A549 treated with RU486 at 1 μM for 4 hours (cell line): ENCODE measurements at places on chromosomes 12 and 14. TPM values are rescaled to one million over a fixed set of nuclear protein-coding genes. Genes with fewer than 3 reads are reported as not detected.

Gene PCNX1
- 14.6 to 26.7 TPM (median 16.2 TPM) in 5 replicates for total RNA-seq

Gene TMEM30B
- total RNA-seq = 0.10 to 0.33 TPM (median 0.22 TPM) in 5 replicates

Gene ADAMTS20
- not detected in 5 replicates for total RNA-seq

Gene RGS6
- total RNA-seq = not detected in 5 replicates

Gene POTEG
- total RNA-seq = not detected in 5 replicates

Gene WDR89
- 5.5 to 10.8 TPM (median 10.6 TPM) in 5 replicates for total RNA-seq

Gene NANOG
- total RNA-seq = not detected in 5 replicates

Gene TM7SF3
- 59.3 to 79.8 TPM (median 73.3 TPM) in 5 replicates for total RNA-seq

Gene KITLG
- 7.5 to 15.5 TPM (median 13.3 TPM) in 5 replicates for total RNA-seq

Gene PELI2
- total RNA-seq = 0.32 to 2.5 TPM (median 1.3 TPM) in 5 replicates

Gene VWF
- total RNA-seq = 0.06 to 0.42 TPM (median 0.15 TPM) in 5 replicates
